ENCODE measurements at places on chromosomes 12 and 14. TPM values are rescaled to one million over a fixed set of nuclear protein-coding genes. Genes with fewer than 3 reads are reported as not detected.

Gene PARPBP
- 12.0 TPM for total RNA-seq

Gene CFAP54
- 0.34 TPM for total RNA-seq

Gene TSPAN8
- not detected for total RNA-seq

Gene IFNG
- total RNA-seq: not detected

Gene FIGNL2
- not detected for total RNA-seq

Gene CLEC9A
- not detected for total RNA-seq

Gene BBOF1
- 1.7 TPM for total RNA-seq

Measured in melanocyte of skin (primary cell).